ENCODE measurements at places on chromosomes 11 and 22.

- no peak for DNase-seq
- H3K27ac ChIP-seq, result peak overlapping the region; percentile 99
- H3K27me3 ChIP-seq, result no peaks in the 10 kb centered on the region
- H3K4me1 ChIP-seq, result peaks cover 67% of the 10 kb centered on the region
- peak overlapping the region; percentile 37 for H3K4me3 ChIP-seq
- H3K36me3 ChIP-seq, result peaks cover 4% of the 10 kb centered on the region
Observed at GRCh38 chr22:37079158-37079557, 27.6 kb downstream of the KCTD17 start.

GRCh38 chr11:80593648-80594374 is 1153.0 kb upstream of the TENM4 start:
- no peak overlapping the region for H3K27ac ChIP-seq
- DNase-seq, result no peak
- H3K36me3 ChIP-seq, result no peaks in the 10 kb centered on the region
- H3K4me1 ChIP-seq, result no peaks in the 10 kb centered on the region

DNA sequence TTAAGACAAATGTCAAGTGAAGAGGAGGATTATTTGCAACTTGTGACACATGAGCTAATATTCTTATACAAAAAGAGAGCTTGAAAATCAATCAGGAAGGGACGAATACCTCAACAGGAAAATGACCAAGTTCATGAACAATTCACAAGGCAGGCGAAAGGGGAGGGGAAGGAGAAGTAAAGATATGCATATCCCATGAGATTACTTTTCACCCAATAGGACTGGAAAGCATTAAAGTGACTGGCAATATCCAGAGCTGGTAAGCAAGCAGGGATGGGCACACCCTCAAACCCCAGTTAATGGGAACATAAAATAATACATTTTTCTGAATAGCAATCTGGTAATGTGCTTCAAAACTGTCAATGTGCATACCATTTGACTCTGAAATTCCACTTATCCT is 129.5 kb downstream of the SLC1A2 start:
- no peak overlapping the region for H3K4me3 ChIP-seq
- H3K27ac ChIP-seq, result no peak overlapping the region
- DNase-seq, result no peak
- no peaks in the 10 kb centered on the region for H3K36me3 ChIP-seq
- H3K4me1 ChIP-seq, result peaks cover 44% of the 10 kb centered on the region
- H3K27me3 ChIP-seq, result peaks cover 3% of the 10 kb centered on the region

- peaks cover 18% of the 10 kb centered on the region for H3K4me1 ChIP-seq
- no peak overlapping the region for H3K4me3 ChIP-seq
- peaks cover 5% of the 10 kb centered on the region for H3K27me3 ChIP-seq
- DNase-seq, result no peak
- peak overlapping the region; percentile 41 for H3K27ac ChIP-seq
- no peaks in the 10 kb centered on the region for H3K36me3 ChIP-seq
Observed at GRCh38 chr11:128832121-128832497, 35.0 kb downstream of the KCNJ1 start.

DNA sequence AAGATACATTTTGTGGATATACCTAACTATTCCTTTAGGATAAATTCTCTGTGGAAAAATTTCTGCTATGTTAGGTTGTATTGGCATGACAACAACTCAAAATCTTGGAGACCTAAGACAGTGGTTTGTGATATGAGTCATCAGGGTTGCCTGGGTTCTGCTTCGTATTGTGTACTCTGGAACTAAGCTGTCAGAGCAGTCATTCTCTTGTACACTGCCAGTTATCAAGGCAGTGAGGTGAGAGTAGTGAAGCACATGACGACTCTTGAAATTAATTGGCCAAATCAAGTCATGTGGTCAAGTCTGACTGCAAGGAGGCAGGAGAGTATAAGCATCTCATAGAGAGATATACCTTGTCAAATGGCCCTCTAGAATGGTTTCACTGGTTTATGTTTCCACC is 104.4 kb downstream of the FANCF start:
- no peak for DNase-seq
- H3K36me3 ChIP-seq, result no peaks in the 10 kb centered on the region
- no peaks in the 10 kb centered on the region for H3K4me1 ChIP-seq
- no peak overlapping the region for H3K4me3 ChIP-seq
- no peaks in the 10 kb centered on the region for H3K27me3 ChIP-seq

GRCh38 chr11:61958590-61958989 is 8.4 kb downstream of the BEST1 start:
- peaks cover 22% of the 10 kb centered on the region for H3K27me3 ChIP-seq
- no peak overlapping the region for H3K4me3 ChIP-seq
- no peak overlapping the region for H3K27ac ChIP-seq
- no peak for DNase-seq
- peaks cover 12% of the 10 kb centered on the region for H3K36me3 ChIP-seq

GRCh38 chr11:34790620-34791019 is 125.6 kb downstream of the APIP start:
- H3K27ac ChIP-seq, result no peak overlapping the region
- peaks cover 3% of the 10 kb centered on the region for H3K4me1 ChIP-seq
- no peaks in the 10 kb centered on the region for H3K36me3 ChIP-seq
- DNase-seq, result no peak

DNA sequence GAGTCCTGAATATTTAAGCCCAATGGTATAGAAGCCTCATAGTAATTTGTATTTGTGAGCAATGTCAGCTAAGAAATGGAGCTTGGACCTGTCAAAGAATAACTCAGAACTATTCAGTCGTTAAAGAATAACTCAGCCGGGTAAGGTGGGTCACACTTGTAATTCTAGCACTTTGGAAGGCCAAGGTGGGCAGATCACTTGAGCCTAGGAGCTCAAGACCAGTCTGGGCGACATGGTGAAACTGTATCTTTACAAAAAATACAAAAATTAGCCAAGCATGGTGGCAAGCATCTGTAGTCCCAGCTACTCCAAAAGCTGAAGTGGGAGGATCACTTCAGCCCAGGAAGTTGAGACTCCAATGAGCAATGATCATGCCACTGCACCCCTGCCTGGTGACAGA is 1526.5 kb downstream of the LRRC4C start:
- no peaks in the 10 kb centered on the region for H3K27me3 ChIP-seq
- H3K4me3 ChIP-seq, result no peak overlapping the region
- H3K4me1 ChIP-seq, result no peaks in the 10 kb centered on the region
- H3K27ac ChIP-seq, result no peak overlapping the region
- H3K36me3 ChIP-seq, result no peaks in the 10 kb centered on the region
- DNase-seq, result no peak

GRCh38 chr22:49690454-49690853 is 137.2 kb downstream of the BRD1 start:
- H3K4me1 ChIP-seq, result no peaks in the 10 kb centered on the region
- no peak for DNase-seq
- H3K4me3 ChIP-seq, result no peak overlapping the region
- H3K27ac ChIP-seq, result no peak overlapping the region

- no peak for DNase-seq
- no peaks in the 10 kb centered on the region for H3K27me3 ChIP-seq
- no peak overlapping the region for H3K27ac ChIP-seq
Observed at GRCh38 chr11:103061656-103062055, 30.3 kb downstream of the DCUN1D5 start.
